ENCODE measurements at places on chromosomes 12 and 14. TPM values are rescaled to one million over a fixed set of nuclear protein-coding genes. Genes with fewer than 3 reads are reported as not detected.

Gene CCDC196
- not detected for total RNA-seq

Gene SPRING1
- 33.8 TPM for total RNA-seq

Gene NFKBIA
- total RNA-seq, result 108 TPM

Gene ANKRD33
- 1.2 TPM for total RNA-seq

Gene CCDC175
- not detected for total RNA-seq

Gene STAC3
- 0.58 TPM for total RNA-seq

Gene NUDT4
- 181 TPM for total RNA-seq
